ENCODE measurements at places on chromosomes 4 and X.

DNA sequence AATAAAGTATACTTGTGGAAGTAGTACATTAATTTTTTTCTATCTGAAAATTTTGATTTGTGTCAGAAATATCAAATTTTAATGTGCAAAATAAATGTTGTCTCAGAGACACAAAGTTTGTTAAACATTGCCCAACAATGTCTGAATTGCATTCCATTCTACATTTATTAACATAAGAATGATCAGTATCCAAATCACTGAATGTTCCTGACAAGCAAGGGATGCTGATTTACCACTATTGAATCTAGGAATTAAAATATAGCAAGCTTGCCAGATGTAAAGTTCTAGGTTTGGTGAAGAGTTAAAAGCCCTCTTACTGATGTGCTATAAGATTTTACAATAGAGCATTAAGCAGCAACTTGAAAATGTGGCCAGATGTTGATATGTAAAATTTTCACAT lies 489.2 kb upstream of the CTSO start:
- peak; percentile 29 for DNase-seq

DNA sequence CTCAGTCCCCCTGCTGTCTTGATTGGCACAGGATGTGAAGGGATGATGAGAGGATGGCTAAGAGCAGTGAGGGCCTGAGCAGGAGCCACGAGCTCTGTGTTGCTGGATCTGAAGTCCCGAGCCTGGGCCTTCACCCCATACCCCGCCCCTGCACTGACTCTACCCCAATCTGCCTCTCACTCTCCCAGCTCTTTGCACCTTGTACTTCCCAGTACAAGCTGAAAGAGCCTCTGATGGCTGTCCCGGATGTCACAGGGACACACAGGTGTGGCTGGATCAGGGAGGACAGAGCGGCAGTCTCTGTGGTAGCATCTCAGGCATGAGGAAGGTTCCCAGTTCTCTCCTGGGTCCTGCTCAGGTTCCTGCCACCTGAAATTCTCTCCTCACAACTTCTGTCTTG lies 103.6 kb downstream of the CHIC2 start:
- DNase-seq = no peak

DNA sequence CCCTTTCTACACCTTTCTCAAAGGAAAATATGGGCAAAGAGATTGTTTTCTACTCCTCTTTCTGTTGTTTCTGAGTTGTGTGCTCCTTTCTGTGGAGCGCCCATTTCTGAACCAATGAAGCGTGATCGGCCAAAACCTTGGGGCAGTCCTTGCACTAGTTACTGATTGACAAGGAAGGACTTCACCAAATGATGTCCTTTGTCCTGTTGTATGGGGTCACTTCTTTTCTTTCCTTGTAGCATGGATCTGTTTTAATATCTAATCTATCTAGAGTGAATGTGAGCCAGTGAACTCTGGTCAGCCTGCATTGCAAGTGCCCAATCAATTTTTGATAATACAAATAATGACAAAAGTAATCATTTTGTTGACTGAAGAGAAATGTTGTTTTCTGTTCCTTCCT lies 94.5 kb downstream of the EGF start:
- no peak for DNase-seq

- peak; percentile 2 for DNase-seq
Observed at GRCh38 chr4:66885501-66886165, 659.7 kb downstream of the CENPC start.

DNA sequence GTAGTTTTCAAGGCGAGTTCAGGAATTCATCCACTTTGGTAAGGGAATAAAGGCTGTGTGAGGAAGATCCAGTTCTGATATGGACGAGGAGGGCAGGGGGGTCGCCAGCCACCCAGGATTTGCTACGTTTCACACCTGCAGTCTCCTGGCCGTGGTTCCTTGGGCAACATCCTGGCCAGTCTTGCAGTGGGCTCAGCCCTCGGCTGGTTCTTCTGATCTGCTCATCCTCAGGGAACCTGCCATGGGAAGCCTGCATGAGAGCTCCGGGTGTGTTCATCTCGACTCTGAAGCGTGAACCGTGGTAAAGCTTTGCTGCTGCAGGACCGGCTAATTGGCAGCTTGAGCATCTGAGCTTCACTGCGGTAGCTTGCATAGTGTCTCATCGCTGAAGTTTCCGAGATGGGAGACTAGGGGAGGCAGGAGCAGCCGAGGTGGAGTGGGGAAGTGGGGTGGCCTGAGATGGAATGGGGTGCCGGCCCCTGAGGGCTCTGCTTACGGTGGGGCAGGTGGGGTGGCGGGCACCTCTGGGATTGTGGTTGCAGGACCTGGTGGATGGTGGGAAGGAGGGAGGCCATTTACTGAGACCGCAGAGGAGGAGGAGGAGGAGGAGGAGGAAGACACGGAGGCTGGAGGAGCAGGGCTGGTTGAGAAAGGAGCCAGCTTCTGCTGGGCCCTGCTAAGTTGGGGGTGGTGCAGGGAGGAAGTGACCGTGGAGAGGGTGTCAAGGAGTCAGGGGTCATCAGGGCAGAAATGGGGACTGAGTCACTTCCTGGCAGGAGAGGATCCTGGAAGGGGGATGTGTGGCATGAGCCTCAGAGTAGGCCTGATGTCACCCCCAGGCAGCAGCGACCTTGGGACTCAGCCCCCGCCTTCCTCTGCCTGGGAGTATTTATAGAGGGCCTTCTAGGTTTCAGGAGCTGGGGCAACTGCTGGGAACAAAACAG lies 213.1 kb upstream of the PSAPL1 start:
- peak; percentile 46 for DNase-seq

Measured in fibroblast of skin of scalp (primary cell).